ENCODE measurements at places on chromosomes 3 and 15. TPM values are rescaled to one million over a fixed set of nuclear protein-coding genes. Genes with fewer than 3 reads are reported as not detected.

GRCh38 chr3:131714585-131715220, 211.9 kb upstream of the MRPL3 start:
- no peak for DNase-seq

GRCh38 chr3:116259984-116260383, 185.3 kb downstream of the LSAMP start:
- DNase-seq, result no peak

Gene GP5
- total RNA-seq, result 0.18 TPM

Gene CLDN1
- total RNA-seq, result not detected

GRCh38 chr3:139327861-139328260, 16.0 kb upstream of the MRPS22 start:
- no peak for DNase-seq

GRCh38 chr3:99425930-99426329, 212.5 kb upstream of the COL8A1 start:
- no peak for DNase-seq

DNA sequence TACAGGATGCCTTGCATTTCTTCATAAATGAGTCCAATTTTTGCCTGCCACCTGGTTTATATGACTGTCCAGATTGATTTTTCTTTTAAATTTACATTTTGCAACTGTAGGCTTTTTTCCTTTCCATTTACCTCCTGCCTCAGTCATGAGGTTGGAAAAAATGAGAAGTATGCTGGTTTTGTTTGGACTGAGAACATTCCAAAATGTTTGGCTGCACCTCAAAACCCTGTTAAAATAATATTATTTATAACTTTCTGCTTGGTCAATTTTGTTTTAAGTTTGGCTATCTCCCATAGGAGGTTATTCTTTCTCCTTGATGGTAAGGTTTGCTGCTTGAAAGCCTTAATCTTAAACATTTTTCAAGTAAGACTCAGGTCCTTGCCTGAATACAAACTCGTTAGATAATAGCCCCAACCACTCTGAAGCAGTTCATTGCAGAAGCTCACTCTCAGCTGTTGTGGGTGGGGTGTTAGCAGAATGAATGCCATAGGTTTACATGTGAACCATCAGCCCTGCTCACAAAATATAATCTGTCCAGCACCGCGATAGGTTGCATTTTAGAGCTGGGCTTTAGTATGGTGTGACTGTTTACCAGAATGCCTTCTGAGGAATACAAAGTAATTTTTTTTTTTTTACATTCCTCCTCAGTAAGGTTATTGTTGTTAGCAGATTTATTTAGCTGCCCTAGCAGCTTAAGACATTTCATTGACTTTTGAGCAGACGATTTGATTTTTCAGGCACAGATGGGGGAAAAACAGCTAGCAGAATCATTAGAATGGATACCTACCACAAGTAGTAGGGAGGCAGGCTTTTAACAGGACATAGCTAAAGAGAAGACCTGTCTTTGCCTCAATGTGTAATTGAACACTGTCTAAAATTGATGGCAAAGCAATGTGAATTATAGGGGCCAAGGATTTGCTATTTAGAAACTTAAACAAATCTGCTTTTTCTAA, 630.8 kb upstream of the KCNMB2 start:
- DNase-seq, result no peak

DNA sequence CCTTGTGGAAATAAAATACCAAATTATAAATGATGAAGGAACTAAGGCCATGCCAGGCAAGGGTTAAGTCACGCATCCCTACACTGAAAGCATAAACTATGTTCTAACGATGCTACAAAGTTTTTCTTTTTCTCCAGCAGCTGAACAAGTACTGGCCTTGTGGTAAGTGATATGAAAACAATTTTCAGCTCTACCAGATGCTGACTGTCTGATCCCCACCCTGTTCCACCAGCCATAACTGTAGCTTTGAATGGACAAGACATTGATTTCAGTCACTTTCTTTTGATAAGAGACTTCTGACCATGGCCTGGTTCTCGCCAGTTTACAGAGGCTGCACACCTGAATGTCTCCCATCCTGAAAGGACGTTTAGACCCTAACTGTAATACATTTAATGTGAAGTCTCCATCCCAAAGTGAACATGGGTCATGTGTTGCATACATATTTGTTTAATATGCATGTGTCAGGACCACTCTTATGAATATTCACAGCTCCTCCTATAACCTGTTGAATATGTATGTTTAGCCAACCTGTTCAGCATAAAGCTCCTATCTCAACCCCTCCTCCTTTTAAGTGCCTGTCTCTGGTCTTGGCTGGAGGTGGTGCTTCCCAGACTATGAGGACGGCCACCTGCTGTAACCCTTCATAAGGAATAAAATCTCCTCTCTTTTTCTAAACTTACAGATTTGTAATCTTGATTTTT, 33.4 kb downstream of the MASP1 start:
- DNase-seq, result no peak

Data from activated B cell treated with CpG ODN at 0.5 μM for 24 hours (primary cell).